ENCODE measurements at places on chromosomes 4 and X.

DNA sequence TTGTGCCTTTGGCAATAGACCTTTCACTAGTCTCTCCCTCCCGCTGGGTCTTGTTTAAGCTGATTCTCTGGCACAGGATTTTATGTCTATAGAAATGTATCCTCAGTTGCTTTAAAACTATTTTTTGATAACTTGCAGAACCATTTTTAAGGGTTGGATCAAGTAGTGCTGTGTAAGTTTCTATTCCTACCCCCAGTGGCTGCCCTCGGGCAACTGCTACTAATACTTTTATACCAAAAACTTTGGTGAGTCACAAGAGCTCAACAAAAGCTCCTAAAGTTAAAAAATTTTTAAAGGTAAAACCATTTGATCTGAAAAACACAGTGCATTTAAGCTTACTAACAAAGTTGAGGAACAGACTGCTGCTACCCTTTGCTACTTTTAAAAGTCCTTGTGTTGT lies 1460.6 kb upstream of the PCDH7 start:
- no peak for ATAC-seq

GRCh38 chrX:49059201-49059600 lies 402 bp downstream of the CCDC120 start:
- no peak for ATAC-seq

- ATAC-seq: peak; percentile 87
Measured at GRCh38 chrX:40539214-40540142, 41.3 kb upstream of the ATP6AP2 start.

GRCh38 chrX:49002091-49002935 lies at the start of gene GRIPAP1:
GRIPAP1 (minus strand) TSS chrX:49002264; CDS start chrX:49002229, 35 bp downstream.
- ATAC-seq: peak; percentile 80

- ATAC-seq: no peak
Measured at GRCh38 chr4:2572866-2573265, 36.4 kb downstream of the FAM193A start.

- ATAC-seq: no peak
Measured at GRCh38 chrX:106178826-106179225, 10.7 kb downstream of the PWWP3B start.

GRCh38 chr4:59831746-59832145 lies 1368.4 kb upstream of the ADGRL3 start:
- no peak for ATAC-seq

GRCh38 chr4:22645481-22646182 lies 47.1 kb upstream of the GBA3 start:
- ATAC-seq: no peak
